ENCODE measurements at places on chromosomes 11 and 22.

- no peak for DNase-seq
These were observed 16.2 kb downstream of the PHLDA2 start for GRCh38 chr11:2913019-2913431.

DNA sequence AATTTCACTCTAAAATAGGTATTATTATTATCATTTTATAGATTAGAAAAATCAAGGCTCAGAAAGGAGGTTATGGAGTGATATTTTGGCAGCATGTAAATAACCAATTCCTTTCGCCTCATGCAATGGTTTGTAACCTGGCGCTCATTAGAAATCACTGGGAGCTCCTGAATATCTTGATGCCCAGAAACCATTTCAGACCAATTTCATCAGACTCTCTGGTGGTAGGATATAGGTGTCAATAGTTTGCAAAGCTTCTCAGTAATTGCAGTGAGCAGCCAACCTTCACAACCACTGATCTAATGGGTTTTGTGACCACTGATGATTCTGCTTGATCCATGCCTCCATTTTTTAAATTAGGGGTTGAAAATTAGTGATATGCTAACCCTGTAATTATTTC, 57.8 kb upstream of the ZC3H12C start:
- DNase-seq: no peak

GRCh38 chr22:19870153-19871022, 15.7 kb upstream of the GNB1L start:
- DNase-seq: peak; percentile 0

GRCh38 chr11:35525501-35526175, at the start of gene PAMR1:
Gene PAMR1, minus strand, starts transcription at chr11:35525616. Its CDS starts 31 bp downstream, at chr11:35525585.
- DNase-seq: no peak

DNA sequence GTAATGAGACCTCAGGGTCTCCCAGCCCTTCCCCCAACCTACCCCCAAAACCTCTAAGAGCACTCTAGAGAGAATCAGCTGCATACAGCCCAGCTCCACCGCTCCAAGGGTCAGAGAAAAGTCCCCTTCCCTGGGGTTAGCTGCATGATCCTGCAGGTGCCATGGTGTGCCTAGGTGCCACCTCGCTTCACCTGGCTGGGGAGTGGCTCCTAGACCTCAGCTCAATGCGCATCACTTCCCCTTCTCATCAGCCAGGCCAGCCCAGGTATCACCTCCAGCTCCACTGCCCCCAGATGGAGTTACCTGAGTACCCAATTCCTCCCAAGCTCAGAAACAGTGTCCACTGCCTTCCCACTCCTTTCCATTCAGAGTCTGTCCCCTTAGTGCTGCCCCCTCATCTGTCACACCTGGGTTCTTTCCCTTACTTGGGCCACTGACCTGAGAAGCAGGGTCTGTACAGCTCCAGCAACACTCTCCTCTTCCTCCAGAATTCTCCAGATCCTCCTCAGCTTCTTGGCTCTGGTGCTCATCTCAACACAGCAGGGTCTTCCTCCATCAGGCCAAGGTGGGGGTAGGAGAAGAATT, 1.3 kb downstream of the STARD10 start:
- no peak for DNase-seq

- DNase-seq: no peak
These were observed 59.6 kb upstream of the PPARA start for GRCh38 chr22:46090631-46091201.

DNA sequence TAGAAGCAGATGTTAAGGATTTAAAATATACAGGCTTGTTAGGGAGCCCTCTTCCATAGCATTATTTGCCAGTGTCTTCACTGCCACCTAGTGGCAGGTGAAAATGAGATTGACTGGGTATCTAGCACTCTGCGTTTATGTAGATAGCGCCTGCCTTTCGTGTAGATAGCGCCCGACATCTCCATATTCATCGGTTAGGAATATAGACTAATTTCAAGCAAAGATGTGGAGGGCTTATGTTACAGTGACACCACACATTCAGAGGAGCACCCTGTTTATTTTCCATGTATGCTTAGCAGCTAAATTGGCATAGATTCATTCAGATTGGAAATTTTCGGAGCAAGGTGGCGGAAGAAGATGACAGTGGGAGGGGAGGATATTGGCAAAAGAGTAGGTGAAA, 72.0 kb downstream of the SLC5A12 start:
- DNase-seq: no peak

GRCh38 chr11:61787928-61788491, 4.4 kb downstream of the TMEM258 start:
- DNase-seq: no peak

DNA sequence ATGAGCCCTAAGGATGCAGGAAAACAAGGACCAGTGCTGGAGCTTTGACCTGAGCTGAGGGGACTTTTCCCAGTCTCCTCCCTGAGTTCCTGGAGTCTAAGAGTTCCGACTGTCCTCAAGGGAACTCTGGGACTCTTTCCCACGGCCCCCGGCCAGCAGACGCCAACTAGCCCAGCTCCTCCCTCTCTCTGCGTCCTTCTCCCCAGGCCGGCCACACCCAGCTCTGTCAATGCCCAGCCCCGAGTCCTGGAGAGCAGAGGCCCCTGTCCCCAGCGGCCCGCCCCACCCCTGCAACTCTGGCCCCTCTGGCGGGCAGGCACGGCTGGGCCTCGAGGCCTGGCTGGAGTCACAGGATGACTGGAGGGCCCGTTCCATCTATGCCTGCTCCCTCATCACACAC, 29.8 kb downstream of the NECTIN1 start:
- DNase-seq: no peak

- no peak for DNase-seq
These were observed 36.2 kb downstream of the PISD start for GRCh38 chr22:31625661-31626426.

- DNase-seq: no peak
These were observed 60.7 kb upstream of the ADORA2A start for GRCh38 chr22:24366701-24367100.

DNA sequence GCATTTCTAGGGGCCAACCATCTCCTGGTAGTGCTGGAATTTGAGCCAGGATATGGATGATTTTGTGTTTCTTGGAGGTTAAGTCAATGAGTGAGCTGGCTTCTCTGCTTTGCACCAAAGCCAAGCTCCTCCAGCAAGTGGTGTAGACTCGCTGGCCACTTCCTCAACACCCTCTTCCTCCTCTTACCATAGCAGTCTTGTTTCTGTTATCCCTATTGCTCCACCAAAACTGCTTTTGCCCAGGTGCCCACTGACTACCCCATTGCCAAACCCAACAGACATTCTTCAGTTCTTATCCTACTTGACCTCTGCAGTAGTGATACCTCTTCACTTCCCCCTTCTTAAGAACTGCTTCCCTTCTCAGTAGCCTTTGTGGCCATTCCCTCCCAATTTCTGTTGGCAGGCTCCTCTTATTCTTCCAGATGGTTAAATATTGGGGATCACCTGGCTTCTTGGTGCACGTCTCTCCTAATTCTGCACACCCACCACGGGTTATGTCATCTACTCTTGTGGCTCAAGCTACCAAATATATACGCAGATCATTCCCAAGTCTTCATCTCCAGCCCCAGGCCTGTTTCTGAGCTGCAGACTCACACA, 7.0 kb upstream of the PRG2 start:
- no peak for DNase-seq

DNA sequence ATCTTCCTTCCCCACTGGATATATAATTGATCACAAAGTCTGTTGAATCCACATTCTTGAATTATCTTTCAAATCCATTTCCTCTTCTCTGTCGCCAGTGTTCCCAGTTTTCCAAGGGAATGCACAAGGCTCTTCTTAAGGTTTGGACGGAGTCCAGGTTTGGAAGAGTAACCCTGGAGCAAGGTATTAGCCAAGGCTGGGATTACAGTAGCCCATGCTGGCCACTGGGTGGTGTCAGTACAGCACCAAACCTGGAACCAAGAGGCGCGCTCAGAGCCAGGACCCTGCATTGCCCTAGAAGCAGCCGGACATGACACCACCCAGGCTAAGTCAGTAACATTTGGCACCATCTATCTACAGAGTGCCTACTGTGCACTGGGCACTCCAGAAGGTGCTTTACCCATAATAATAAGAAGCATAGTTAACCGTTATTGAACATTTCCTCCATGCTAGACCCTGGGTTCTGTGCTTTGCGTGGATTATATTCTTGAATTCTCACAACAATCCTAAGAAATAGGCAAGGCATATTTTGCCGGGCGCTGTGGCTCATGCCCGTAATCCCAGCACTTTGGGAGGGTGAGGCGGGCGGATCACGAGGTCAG, 48.0 kb upstream of the CLPB start:
- DNase-seq: peak; percentile 40

GRCh38 chr11:103384652-103385051, 275.4 kb downstream of the DYNC2H1 start:
- no peak for DNase-seq

- DNase-seq: no peak
These were observed 6.3 kb downstream of the ZDHHC5 start for GRCh38 chr11:57674251-57674650.

DNA sequence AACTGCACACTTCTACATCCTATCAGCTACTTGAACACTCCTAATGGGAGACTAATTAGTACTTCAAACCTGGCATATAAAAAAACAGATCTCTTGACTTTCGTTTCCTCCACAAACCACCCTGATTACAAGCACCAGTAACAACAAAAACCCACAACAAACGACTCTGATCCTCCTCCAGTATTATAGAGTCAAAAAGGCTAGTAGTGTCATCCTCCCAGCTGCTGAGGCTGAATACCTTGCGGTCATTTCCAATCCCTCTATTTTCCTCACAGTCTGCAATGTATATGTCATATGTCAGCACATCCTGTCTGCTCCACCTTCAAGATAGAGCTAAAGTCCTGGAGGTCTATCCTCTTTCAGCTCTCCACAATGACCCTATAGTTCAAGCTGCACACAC, 688.9 kb upstream of the RAG2 start:
- DNase-seq: no peak

- no peak for DNase-seq
These were observed 20.5 kb upstream of the GSTP1 start for GRCh38 chr11:67562963-67563704.

GRCh38 chr22:36510966-36511881, 4.4 kb upstream of the FOXRED2 start:
- peak; percentile 36 for DNase-seq

Measured in stimulated activated CD4-positive, alpha-beta T cell treated with anti-CD3 and anti-CD28 coated beads, Interleukin-4, amount 100 ng/mL, for 1 hour (primary cell).